ENCODE measurements at places on chromosomes 3 and 15. TPM values are rescaled to one million over a fixed set of nuclear protein-coding genes. Genes with fewer than 3 reads are reported as not detected.
A peak's percentile ranks its signal among the peaks of the same experiment; 100 is the strongest.

Gene LMAN1L
- total RNA-seq: not detected

Gene CCR9
- total RNA-seq: not detected

Gene CEP97
- total RNA-seq: 19.0 TPM

Gene SKOR1
- 0.17 TPM for total RNA-seq

Gene TIMP4
- 16.1 TPM for total RNA-seq

Gene CNTN6
- total RNA-seq: not detected

DNA sequence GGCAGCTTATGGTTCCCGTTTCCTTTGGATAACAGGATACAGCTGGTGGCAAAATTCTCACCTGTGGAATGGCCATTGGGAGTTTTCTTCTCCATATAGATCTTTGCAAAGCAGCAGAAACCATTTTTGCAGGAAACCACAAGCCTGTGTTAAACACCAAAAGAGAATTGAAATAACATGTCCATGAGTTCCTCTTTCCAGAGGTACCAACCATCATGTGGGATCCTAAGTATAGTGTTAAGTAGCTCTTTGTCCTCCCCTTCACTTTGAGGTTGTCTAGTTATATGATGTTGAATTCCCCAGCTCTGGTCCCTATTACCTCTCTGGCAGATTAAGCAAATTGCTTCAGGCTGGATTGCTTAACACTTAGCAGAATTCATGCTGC, 94.9 kb downstream of the AKAP13 start:
- no peaks in the 10 kb centered on the region for H3K27me3 ChIP-seq
- DNase-seq: no peak
- no peak overlapping the region for H3K4me3 ChIP-seq
- H3K27ac ChIP-seq: no peak overlapping the region

DNA sequence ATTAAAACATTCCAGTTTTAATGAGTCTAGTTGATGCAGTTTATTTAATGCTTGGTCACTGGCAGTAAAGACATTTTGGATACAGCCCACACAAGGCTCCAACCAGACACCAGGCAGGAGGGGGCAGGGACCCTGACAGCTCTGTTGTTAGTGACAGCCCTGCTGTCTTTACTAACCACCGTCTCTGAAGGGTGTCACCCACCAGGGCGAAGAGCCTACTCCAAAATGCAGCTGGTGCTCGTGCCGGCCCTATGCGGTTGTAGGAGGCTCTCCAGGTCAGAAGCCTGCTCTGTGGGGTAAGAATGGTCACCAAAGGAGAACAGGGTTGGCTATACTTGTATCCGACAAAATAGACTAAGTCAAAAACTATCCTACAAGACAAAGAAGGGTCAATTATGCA, 132.2 kb downstream of the ATP10A start:
- no peak overlapping the region for H3K27ac ChIP-seq
- DNase-seq: no peak
- no peaks in the 10 kb centered on the region for H3K27me3 ChIP-seq
- no peaks in the 10 kb centered on the region for H3K36me3 ChIP-seq

- H3K4me1 ChIP-seq: peaks cover 8% of the 10 kb centered on the region
- no peak for DNase-seq
- H3K27ac ChIP-seq: no peak overlapping the region
Measured at GRCh38 chr3:197023241-197023997, 6.2 kb downstream of the MELTF start.

GRCh38 chr3:60932643-60933042, 318.6 kb downstream of the FHIT start:
- H3K4me3 ChIP-seq: no peak overlapping the region
- no peaks in the 10 kb centered on the region for H3K36me3 ChIP-seq
- no peak overlapping the region for H3K27ac ChIP-seq
- H3K27me3 ChIP-seq: no peaks in the 10 kb centered on the region
- no peaks in the 10 kb centered on the region for H3K4me1 ChIP-seq

- H3K27ac ChIP-seq: no peak overlapping the region
- no peaks in the 10 kb centered on the region for H3K4me1 ChIP-seq
- DNase-seq: no peak
Measured at GRCh38 chr3:162398554-162398953, 901.9 kb downstream of the OTOL1 start.

DNA sequence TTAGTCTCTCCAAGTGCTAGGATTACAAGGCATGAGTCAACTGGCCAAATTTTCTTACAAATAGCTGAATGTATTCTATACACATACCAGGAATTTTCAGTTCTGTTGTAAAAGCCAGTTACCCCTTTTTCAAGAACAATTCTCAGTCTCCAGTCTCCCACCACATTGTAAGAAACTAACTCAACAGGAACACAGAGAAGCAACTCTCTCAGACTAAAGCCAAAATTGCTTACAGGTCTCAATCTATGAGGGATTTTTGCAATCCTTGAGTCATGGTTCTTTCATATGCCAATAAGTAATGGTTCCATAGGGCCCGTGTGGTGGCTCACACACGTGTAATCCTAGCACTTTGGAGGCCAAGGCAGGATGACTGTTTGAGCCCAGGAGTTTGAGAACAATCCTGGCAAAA, 8.5 kb downstream of the IP6K2 start:
- no peak overlapping the region for H3K4me3 ChIP-seq
- no peaks in the 10 kb centered on the region for H3K27me3 ChIP-seq
- H3K27ac ChIP-seq: peak overlapping the region; percentile 86

GRCh38 chr3:138124706-138125355, 7.4 kb downstream of the A4GNT start:
- H3K27ac ChIP-seq: no peak overlapping the region
- H3K4me3 ChIP-seq: no peak overlapping the region
- no peak for DNase-seq
- peaks cover 3% of the 10 kb centered on the region for H3K36me3 ChIP-seq
- no peaks in the 10 kb centered on the region for H3K27me3 ChIP-seq

DNA sequence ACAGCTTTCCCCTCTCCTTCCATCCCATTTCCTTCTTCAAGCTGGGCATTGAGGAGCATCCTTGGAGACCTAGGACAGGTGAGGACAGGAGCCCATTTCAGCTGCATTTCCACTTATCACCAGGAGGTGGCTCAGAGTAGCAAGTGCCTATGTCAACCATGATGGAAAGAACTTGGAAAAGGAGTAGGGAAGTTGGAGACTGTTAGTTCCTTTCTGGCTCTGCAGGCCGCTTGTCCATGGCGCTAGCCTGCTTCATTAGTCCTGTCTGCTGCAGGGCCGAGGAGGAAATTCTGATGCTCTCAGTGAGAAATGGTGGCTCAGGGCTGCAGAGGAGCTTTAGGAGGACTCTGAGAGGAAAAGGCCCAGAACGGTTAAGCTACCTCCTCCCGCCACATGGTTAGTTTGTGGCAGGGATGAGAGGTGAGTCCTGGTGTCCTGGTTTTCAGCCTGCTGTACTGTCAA, 7.0 kb upstream of the CD276 start:
- H3K27ac ChIP-seq: no peak overlapping the region
- peaks cover 8% of the 10 kb centered on the region for H3K4me1 ChIP-seq
- no peak overlapping the region for H3K4me3 ChIP-seq

DNA sequence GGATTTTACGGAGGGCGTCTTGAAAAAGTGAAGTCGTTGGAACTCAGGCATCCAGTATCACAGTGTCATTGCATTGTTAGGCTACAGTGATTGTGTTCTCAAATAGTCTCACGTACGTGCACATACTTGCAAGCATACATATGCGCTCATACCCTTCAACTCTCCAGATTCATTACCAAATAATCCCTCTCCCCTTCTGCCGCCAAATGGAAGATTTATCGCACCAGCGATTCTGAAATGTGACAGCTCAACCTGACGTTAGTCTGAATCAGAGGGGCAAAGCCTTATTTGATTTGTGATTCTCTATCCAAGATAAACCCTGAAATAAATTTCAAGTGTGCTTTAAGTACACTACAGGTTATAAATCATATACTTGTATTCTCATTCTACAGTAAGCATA, 119.4 kb downstream of the GADL1 start:
- H3K27me3 ChIP-seq: no peaks in the 10 kb centered on the region
- no peak for DNase-seq
- no peaks in the 10 kb centered on the region for H3K36me3 ChIP-seq
- no peak overlapping the region for H3K4me3 ChIP-seq
- no peak overlapping the region for H3K27ac ChIP-seq

- H3K4me3 ChIP-seq: no peak overlapping the region
- no peak for DNase-seq
- peaks cover 11% of the 10 kb centered on the region for H3K4me1 ChIP-seq
- no peak overlapping the region for H3K27ac ChIP-seq
Measured at GRCh38 chr3:30170681-30171438, 435.5 kb upstream of the TGFBR2 start.
